Stimulated activated CD4-positive, alpha-beta T cell treated with anti-CD3 and anti-CD28 coated beads, Interleukin-1b, Interleukin-23, amount 100 ng/mL, for 48 hours (primary cell): ENCODE measurements at places on chromosomes 1 and 21.

- DNase-seq, result peak; percentile 93
Measured at GRCh38 chr1:147545133-147545532, 3.8 kb downstream of the BCL9 start.

GRCh38 chr1:42002220-42002619, 83.5 kb upstream of the HIVEP3 start:
- DNase-seq, result no peak

GRCh38 chr1:157181790-157182189, 43.6 kb upstream of the ETV3 start:
- no peak for DNase-seq

DNA sequence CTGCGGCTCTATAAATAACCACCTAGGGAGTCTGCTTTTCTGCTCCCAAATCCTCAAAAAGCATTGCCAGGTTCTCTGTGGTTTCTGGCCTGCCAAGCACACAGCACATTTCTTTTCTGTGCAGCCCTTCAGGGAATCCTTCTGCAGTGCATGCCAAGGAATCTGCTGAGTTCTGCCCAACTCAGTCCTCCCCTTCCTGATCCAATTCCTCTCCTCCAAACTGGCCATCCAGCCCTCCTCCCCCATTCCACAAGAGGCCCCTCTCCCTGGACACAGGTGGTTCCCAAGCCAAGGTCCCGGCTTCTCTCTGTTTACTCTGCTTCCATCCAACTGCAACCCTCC, 61.8 kb downstream of the HIVEP3 start:
- DNase-seq, result no peak

- DNase-seq, result no peak
Measured at GRCh38 chr1:72623299-72623708, 341.0 kb upstream of the NEGR1 start.

- DNase-seq, result no peak
Measured at GRCh38 chr1:100313382-100313781, 38.9 kb upstream of the CDC14A start.

GRCh38 chr1:241624935-241625334, 15.2 kb downstream of the CHML start:
- DNase-seq, result no peak

- no peak for DNase-seq
Measured at GRCh38 chr21:41045534-41046268, 122.3 kb upstream of the BACE2 start.

DNA sequence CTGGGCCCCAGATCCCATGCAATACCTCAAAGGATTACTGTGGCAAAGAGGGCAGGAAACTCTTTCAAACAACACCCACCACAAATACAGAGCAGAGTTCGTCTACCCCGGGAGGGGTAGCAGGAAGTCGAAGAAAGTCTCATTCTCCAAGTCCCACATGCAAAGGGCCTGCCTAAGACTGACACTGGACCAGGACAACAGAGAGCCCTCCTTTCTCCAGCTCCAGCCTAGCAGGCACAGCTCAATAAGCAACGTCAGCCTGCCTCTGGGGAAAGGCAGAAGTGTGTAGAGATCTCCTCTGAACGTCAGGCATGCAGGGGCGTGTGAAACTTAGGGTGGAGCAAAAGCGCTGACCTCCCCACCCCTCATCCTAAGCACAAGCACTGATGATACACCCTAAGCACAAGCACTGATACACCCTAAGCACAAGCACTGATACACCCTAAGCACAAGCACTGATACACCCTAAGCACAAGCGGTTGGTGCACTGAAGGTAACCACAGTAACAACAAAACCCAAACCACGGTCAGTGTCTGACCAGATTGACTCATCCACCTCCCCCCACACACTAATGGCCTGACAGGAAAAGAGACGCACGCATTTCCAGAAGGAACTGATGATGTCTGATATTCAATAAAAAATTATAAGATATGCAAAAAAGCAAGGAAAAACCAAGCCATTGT, 1.3 kb downstream of the KRTAP12-3 start:
- no peak for DNase-seq

DNA sequence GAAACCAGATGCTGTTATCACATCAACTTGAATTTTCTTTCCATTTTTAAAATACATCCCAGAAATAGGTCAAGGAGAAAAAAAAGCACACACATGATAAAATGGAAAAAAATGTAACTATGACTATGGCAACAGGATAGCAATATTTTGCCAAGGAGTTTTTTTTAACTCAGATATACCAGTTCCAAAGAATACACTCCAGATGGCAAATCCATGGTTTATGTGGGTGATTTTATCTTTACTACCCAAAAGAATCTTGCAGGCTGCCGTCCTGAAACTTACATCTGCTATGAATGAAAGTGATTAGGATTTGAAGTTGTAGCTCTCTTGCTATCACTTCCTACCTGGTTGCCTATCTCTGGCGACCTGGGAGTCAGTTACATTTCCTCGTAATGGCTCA, 91.0 kb upstream of the PLPPR4 start:
- no peak for DNase-seq

GRCh38 chr1:6861075-6861724, 75.9 kb downstream of the CAMTA1 start:
- no peak for DNase-seq

- no peak for DNase-seq
Measured at GRCh38 chr21:20040768-20041167, 957.4 kb upstream of the NCAM2 start.

DNA sequence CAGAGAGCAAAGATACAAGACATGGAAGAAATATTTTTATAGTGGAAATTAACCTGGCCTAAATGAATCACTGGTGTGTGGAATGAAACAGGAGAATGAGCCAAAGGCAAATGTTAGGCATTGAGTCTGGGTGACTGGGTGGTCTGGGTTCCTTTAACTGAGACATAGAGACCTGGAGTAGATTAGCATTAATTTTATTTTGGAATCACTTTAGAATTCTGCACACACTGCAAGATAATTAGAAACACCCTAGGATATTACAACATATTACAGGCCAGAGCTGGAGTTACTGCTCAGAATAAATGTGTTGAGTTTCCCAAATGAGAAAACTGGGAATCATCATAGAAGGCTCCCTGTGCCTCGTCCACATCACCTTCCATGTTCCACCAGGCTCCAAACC, 85.5 kb downstream of the PLPPR5 start:
- DNase-seq, result no peak

DNA sequence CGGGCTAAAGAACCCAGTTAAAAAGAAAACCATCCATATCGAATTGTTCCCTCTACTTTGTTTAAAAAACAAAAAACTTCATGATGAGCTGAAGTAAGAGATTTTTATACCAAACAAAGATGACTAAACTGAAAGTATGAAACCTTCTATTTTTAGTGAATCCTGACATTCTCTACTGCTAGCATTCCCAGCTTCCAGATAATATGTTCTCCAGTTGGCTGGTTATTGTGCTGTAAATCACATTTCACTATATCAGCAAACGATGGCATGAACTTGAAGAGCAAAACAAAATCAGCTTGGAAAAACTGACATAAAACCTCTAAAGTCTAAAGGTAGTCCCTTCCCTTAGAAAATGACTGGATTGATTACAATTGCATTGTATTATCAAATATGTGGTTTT, 68.1 kb upstream of the APP start:
- DNase-seq, result no peak

GRCh38 chr1:1348420-1349255, 580 bp downstream of the DVL1 start:
- no peak for DNase-seq

DNA sequence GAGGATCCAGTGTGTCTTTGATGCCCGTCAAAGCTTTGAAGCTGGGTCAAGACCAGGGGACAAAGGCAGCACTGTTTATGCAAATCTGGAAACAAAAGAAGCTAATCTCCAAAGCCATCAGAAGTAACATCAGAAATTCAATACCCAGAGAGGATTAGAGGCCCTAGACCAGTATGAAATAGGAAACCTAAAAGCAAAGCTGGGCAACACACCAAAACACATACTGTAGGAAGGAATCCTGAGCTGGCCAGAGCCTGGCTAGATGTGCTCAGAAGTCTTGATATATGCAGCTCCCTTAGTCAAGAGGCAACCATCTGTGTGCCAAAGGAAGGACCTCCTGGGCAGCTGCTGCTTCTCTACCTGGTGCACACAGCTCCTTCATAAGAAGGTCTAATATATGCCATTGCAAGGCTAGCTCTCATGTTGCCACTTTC, 12.3 kb downstream of the COLGALT2 start:
- DNase-seq, result no peak

DNA sequence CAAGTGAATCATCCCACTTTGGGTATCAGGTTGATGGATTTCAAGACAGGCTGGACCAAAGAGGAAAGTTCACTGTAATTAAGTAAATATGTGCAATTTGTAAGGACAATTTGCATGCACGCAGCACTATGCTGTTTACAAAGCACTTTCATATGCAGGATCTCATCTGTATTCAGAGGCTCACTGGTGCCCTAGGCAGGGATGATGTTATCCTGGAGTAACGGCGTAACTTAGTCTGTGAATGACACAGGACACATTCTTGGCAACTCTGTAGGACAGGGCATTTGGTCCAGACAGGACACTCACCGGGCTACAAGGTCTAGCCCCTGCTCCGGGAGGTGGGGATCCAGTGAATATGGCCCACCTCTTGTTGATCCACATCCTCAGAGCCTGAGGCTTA, 365.4 kb upstream of the DUSP10 start:
- no peak for DNase-seq

- no peak for DNase-seq
Measured at GRCh38 chr1:15188130-15188524, 34.6 kb downstream of the TMEM51 start.

GRCh38 chr1:205849619-205850355, at the start of gene PM20D1:
PM20D1 (minus strand) TSS chr1:205850132; CDS start chr1:205850072, 60 bp downstream.
- peak; percentile 80 for DNase-seq

GRCh38 chr1:17895986-17896385, 140.9 kb downstream of the ACTL8 start:
- no peak for DNase-seq

DNA sequence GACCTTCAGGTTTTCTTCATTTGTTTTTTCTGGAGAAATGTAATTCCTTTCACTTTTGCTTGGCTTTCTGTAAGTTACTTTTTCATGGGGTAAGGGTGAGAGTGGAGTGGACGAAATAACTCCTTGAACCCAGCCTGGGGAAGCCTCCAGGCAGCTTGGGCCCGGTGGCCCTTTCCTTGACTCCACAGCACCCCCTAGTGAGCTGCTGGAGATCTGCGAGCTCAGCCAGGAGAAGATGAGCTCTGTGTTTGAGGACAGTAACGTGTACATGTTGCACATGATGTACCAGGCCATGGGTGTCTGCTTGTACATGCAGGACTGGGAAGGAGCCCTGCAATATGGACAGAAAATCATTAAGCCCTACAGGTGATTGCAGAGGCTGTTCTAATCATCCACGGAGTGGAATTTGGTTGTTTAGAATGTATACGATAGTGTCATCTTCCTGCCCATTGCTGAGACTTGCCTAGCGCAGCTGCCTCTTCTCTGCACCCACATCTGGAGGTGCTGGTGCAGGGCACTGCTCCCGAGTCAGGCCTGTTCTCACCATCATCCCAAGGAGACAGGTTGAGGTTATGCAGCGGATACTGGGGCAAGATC, 51.0 kb downstream of the SMYD2 start:
- peak; percentile 59 for DNase-seq

GRCh38 chr1:84756455-84757082, 66.3 kb upstream of the SSX2IP start:
- no peak for DNase-seq
